ENCODE measurements at places on chromosomes 1 and 21. TPM values are rescaled to one million over a fixed set of nuclear protein-coding genes. Genes with fewer than 3 reads are reported as not detected.

GRCh38 chr1:186799689-186800054 lies 29.1 kb upstream of the PLA2G4A start:
- DNase-seq: no peak

DNA sequence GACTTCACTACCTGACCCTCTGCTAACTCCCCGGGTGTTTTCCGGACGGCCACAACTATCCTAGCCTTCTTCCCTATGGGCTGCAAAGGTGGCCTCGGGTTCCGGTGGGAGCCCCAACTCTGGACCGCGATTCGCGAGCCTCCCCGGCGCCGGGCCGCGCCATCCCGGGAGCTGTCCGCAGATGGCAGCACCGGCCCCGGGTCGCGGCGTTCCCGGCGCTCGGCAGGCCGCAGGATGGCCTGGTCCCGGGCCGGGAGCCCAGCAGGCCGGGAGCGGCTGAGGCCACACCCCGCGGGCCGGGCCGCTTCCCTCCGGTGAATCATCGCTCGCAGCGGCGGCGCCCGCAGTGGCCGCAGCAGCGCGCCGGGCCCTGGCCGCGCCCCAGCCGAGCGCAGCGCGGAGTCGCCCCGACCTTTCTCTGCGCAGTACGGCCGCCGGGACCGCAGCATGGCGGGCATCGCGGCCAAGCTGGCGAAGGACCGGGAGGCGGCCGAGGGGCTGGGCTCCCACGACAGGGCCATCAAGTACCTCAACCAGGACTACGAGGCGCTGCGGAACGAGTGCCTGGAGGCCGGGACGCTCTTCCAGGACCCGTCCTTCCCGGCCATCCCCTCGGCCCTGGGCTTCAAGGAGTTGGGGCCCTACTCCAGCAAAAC lies at the start of gene CAPN2:
Gene CAPN2 (plus strand): TSS at position 346 of the 656 bp plus-strand sequence. CDS start 102 bp downstream, at position 448.
- peak; percentile 58 for DNase-seq

DNA sequence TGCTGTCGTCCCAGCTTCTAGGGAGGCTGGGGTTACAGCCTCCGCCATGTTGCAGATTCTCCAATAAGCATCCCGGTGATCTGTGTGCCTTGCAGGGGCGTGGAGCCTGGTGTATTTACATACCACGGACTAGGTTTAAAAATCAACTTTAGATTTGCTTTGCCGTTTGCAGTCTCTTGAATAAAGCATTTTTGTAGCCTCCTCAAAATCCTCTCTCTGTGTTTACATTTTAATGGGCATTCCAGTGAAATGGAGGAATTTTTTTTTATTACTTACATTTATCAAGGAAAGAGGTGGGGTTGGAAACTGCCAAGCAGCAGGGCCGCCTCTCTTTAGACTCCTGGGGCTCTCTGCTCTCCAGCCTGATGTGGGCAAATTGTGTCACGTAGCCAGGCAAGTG lies 437.5 kb upstream of the VAMP3 start:
- peak; percentile 26 for DNase-seq

Gene SPATA21
- not detected for total RNA-seq

Gene EFHD2
- 18.8 TPM for total RNA-seq

Gene KCNJ15
- total RNA-seq: 0.20 TPM

Gene LCE1A
- not detected for total RNA-seq

Gene OPTC
- total RNA-seq: not detected

Gene CCDC185
- total RNA-seq: not detected

All from activated naive CD4-positive, alpha-beta T cell treated with anti-CD3 and anti-CD28 coated beads, Interleukin-2, amount 50 U/mL, for 72 hours (primary cell).